ENCODE measurements at places on chromosomes 5 and 9.

DNA sequence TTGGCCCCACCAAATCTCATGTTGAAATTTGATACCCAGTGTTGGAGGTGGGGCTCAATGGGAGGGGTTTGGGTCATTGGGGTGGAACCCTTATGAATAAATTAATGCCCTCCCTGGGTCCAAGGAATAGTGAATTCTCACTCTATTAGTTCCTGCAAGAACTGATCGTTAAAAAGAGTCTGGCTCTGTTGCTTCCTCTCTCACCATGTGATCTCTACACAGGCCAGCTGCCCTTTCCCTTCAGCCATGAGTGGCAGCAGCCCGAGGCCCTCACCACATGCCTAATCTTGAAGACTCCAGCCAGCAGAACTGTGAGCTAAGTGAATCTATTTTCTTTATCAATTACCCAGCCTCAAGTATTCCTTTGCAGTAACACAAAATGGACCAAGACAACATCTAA lies 106.0 kb downstream of the CAAP1 start:
- no peak for DNase-seq

DNA sequence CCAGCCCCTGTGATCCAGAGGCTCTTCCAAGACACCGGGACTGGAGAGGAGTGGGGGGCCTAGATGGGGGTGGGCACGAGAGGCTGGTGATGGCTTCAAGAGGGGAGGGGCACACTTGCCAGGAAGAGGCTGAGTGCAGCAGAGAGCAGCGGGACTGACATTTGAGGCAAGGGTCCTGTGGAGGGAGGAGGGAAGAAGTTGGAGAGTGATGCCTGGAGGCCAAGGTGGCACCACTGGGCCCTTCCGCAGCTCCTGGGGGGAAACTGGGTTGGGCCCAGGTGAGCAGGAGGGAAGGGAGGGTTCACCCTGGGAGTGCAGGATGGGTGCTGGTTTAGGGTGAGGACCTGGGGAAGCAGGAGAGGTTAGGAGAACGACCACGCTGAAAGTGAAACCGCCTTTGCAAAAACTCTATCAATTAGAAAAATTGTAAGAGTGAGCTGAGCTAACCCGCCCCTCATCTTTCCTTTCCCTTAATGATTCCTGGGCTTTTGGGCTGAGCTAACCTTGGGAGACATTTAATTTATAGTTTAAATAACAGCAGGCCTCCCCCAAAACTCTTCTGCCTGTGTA lies 26.2 kb downstream of the ABO start:
- no peak for DNase-seq

- DNase-seq: peak; percentile 41
Measured at GRCh38 chr5:146409054-146409671, 38.0 kb upstream of the TCERG1 start.

DNA sequence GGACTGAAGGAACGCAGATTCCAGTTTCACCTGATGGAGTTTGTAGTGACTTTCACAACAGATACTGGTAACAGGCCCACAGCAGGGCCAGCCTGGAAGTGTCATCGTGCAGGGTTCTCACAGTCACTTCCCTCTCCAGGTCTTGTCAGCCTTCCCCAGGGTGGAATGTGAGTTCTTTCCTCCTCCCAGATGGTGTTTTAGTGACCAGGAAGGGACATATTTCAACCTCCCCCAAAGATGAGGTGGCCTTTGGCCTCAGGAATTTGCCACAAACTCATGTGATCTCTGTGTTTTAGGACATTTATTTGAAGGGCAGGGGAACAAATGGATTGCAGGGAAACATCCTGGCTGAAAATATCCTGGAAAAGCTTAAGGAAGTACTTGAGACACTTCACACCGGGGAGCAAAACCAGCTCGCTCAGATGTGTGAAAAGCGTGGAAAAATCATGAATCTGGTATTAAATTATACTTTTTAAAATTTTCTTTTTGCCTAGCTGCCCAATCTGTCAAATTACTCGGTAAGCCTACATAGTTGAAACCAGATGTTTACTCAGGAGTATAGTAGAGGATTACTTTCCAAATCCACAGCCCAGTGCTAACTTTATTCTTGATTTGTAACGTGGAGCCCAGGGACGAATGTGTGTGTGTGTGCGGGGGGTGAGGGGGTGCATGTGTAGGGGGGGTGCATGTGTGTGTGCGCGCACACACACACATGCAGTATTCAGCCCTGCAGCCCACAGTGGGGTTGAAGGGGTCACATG lies 66.8 kb downstream of the PTPDC1 start:
- no peak for DNase-seq

- no peak for DNase-seq
Measured at GRCh38 chr5:71786337-71787055, 67.4 kb downstream of the CARTPT start.
